Right hindlimb (tissue), 1 donor: ENCODE measurements at places on chromosomes 11 and 22.

- DNase-seq = no peak
Measured at GRCh38 chr11:9862981-9863380, 199.1 kb downstream of the SWAP70 start.

DNA sequence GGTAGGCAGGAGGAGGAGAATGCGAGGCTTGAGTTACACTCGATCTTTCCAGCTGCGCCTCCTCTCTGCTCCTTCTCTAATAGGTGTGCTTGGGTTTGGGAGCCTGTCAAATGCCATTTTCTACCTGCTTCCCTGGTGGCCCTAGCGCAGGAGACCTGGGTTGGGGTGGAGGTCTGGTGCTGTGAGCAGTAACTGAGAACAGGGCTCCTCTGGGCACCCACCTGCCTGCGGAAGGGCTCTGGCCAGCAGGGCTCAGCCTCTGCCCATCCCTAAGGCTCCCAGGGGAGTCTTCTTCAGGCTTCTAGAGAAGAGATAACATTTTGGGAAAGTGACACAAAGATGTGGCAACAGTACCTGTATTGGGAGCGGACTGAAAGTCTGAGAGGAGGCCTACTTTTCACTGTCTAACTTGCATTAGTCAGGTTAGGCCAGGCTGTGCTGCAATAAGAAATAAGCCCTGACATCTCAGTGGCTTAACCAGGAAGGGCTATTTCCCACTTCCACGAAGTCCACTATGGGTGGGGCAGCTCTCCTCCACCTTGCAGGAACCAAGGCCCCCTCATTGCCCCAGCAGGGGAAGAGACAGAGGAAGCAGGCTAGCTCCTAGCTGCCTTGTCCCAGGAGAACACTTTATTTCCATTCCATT is 7.7 kb upstream of the LTO1 start:
- no peak for DNase-seq

- DNase-seq = no peak
Measured at GRCh38 chr11:76062733-76063132, 143.6 kb downstream of the WNT11 start.

GRCh38 chr11:117684731-117685130 is 112.3 kb downstream of the DSCAML1 start:
- DNase-seq = no peak

DNA sequence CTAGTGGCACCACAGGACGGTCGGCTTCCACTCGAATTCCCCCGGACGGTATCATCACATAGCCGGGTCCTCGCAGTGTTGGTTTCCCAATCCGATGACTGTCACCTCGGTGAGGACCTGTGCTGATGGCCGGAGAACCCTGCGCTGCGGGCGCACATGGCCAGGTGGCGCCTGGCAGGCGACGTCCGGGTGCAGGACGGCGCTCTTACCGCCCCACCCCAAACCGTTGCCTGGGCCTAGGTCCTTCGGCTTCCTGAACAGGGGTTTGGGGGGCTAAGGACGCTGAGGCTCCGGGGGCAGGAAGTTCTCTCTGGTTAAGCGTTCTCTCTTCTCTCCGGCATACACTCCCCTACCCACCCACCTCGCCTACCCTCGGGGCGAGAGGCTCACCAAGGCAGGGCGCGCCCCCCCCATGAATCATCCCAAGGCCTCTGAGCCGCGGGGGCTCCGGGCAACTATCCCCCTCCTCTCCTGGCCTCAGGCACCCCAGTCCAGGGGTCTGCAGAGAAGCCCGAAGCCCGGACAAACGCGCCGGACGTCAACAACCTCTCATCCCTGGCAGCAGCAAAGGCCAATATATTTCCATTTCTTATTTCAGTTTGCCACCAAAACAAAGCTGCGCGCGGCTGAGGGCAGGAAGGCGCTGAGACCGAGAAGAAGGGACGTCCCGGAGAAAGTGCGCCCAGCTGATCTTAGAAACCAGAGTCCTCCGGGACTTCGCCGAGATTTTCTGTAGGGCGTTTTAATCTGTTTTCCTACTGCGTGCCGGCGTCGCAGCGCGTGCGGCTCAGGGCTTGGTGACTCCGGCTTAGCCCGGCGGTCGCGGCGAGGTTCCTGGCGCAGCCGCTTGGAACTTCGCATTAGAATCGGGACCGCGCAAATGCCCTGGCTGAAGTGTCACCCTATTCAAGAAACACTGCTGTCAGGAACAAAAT is 5.6 kb downstream of the ALX4 start:
- DNase-seq = no peak

DNA sequence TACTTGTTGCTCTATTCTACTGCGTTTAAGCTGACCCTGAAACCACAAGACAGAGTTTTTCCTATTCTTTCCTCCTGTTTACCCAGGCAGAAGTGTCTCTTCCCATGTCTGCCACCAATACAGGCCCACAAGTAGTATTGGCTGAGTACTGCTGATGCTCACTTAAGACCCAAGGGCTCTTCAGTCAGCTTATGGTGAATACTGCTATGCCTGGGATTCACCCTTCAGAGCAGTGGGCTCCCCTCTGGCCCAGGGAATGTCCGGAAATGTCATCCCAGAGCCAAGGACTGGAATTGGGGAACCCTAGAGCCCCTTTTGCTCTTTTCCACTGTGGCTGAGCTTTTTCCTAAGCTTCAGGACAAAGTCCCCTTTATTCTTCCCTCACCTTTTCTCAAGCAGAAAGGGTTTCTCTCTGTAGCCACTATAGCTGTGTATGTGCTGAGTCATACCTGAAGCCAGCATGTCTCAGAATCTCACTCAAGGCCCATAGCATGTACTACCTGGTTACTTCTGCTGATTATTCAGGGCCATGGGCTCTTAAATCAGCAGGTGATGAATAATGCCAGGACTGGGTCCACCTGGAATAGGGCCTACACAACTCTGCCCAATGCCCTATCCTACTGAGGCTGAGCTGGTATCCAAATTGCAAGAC is 745.8 kb upstream of the ANO5 start:
- no peak for DNase-seq

DNA sequence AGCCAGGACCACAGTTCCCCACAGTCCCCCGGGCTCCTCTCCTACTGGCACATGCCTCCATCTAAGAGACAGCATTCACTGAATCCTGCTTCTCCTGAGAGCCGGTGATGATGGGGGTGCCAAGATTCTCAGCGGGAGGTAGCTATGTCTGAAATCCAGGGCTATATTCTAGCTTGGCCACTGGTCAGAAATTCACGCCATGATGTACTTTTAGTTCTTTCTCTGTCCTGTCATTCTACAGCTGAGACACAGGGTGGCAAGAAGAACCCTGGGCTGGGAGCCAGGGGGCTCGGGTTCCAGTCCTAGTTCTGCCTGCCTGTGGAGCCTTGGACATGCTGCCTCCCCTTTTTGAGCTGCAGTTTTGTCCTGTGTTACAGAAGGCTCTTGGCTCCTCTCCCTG is 59.2 kb upstream of the PHOX2A start:
- no peak for DNase-seq
